GM23248 (cell line): ENCODE measurements at places on chromosomes 7 and 10. TPM values are rescaled to one million over a fixed set of nuclear protein-coding genes. Genes with fewer than 3 reads are reported as not detected.

The TACC2 gene
- 14.9 and 16.7 TPM in 2 replicates for polyA plus RNA-seq

The PNLIPRP1 gene
- polyA plus RNA-seq, result not detected in 2 replicates

The TUBAL3 gene
- polyA plus RNA-seq, result not detected in 2 replicates

The TNKS2 gene
- 13.9 and 14.4 TPM in 2 replicates for polyA plus RNA-seq

The DDC gene
- polyA plus RNA-seq, result not detected in 2 replicates

The SDK1 gene
- not detected in 2 replicates for polyA plus RNA-seq

The TACR2 gene
- polyA plus RNA-seq, result 0.24 and 0.25 TPM in 2 replicates

The UCN3 gene
- not detected in 2 replicates for polyA plus RNA-seq

The AOAH gene
- polyA plus RNA-seq, result not detected in 2 replicates

The PRSS37 gene
- polyA plus RNA-seq, result not detected in 2 replicates

The GPR37 gene
- not detected in 2 replicates for polyA plus RNA-seq
